ENCODE measurements at places on chromosomes 3 and 15.

- no peak for DNase-seq
Observed at GRCh38 chr3:157360044-157360443, 76.6 kb upstream of the PTX3 start.

DNA sequence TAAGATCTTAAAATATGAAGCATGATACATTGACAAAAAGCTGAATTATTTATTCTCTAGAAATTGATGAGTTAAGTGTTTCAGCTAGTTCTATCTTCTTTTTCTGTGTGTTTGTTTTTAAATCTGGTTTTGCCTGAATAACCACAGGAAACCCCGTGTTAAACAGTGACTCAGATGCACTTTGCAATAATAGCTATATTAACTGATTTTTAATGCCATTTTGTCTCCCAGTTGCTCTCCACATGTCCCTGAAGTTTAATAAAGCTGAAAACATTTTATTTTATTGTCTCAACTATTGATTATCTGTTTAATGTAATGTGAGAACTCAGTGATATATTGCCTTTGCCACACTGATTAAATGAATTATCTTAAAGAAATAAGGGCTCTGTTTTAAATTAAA is 42.8 kb upstream of the ROBO1 start:
- no peak for DNase-seq

- no peak for DNase-seq
Observed at GRCh38 chr3:154614601-154615000, 184.6 kb upstream of the GPR149 start.

DNA sequence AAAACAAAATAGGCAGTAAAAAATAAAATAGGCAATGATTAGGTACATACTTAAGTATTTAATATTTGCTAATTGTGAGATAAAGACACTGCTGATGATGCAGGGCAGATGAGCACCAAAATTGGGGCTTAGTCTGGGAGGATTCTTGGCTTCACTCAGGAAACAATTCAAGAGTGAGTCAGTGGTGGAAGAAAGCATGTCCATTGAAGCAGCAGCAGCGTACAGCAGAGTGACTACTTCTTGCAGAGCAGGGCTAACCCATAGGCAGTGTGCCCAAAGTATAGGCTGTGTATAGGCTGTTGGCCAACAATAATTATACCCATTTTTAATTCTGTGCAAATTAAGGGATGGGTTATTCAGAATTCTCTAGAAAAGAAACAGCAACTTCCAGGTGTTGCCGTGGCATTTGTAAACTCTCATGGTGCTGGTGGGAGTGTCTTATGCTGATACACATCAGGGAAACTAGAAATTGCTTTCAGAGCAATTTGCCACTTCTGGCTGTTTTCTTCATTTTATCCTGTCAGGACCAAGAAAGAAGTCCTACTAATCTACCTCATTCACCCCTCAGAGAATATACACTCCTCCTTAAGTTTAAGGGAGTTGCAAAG is 317.3 kb upstream of the NAALADL2 start:
- DNase-seq = no peak

DNA sequence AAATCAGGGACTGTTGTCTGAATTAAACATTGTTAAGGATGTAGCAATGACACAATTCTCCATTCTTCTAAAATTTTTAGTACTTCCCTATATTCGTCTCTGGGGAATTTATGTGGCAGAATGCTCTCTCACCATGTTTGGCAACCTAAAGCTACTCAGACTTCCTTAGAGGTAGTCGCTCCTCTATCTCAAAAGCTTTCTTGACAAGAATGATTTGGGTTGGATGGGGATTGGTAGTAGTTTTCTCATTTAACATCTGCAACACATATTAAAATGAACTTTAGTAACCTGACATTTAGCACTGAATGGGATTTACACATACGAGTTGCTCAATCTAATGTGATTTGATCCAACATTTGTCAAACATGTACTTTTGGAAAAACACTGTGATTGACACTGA is 233.3 kb downstream of the RBMS3 start:
- peak; percentile 1 for DNase-seq

- no peak for DNase-seq
Observed at GRCh38 chr15:57555270-57555669, 36.4 kb upstream of the MYZAP start.

DNA sequence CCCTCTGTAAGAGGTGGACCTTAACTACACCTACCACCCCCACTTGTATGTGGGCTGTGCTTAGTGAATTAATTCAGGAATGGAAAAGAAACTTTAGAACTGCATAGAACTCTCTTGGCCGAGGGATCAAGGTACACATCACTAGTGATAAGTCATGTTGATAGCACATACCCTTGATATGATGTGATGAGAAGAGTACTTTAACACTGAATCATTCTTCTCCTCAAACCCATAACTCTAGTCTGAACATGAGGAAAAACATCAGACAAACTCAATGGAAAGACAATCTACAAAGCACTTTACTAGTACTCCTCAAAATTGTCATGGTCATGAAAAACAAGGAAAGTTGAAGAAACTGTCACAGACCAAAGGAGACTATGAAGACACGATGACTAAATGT is 87.6 kb downstream of the P2RY1 start:
- DNase-seq = no peak

DNA sequence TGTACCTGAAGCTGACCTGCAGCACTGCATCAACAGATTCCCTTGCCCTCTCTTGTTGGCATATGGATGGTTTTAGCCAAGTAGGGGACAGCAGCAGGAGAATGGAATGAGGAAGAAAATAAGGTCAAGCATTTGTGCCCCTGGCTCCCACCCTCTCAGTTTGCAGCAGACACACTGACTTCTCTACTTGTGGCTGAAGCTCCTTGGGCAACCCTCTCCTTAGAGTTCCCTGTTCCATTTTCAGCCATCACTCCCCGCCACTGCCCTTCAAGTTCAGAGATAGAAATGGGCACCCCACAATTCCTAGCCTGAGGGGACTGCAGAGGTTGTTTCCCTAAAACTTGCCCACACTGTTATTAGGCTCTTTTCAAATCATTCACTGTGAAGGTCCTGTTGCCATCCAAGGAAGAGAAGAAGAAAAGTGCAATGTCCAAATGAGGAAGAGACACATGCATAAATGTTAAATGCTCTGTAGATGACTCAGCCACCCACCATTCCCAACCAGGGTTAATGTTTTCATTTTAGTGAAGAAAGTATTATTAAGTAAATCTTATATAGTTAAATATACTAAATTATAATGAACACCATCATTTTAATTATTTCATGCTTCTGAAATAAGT is 295.9 kb upstream of the UBE2E2 start:
- DNase-seq = no peak

DNA sequence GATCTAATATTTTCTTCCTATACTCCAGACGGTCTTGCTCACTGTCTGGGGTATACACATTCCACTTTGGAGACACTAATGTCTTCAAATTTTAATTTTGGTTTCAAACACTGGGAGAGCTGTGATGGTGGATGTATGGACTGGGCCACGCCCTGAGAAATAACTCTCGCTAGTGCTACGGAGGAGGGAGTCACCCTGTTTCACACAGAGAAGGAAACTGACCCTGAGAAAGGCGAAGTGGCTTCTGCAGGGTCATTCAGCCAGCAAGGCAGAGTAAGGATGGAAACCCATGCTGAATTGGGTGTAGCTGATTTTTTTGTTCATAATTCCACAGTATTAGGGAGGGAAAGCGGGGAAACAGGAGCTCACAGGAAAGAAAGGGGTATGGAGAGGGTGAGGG is 8.6 kb upstream of the SKIC8 start:
- DNase-seq = no peak

DNA sequence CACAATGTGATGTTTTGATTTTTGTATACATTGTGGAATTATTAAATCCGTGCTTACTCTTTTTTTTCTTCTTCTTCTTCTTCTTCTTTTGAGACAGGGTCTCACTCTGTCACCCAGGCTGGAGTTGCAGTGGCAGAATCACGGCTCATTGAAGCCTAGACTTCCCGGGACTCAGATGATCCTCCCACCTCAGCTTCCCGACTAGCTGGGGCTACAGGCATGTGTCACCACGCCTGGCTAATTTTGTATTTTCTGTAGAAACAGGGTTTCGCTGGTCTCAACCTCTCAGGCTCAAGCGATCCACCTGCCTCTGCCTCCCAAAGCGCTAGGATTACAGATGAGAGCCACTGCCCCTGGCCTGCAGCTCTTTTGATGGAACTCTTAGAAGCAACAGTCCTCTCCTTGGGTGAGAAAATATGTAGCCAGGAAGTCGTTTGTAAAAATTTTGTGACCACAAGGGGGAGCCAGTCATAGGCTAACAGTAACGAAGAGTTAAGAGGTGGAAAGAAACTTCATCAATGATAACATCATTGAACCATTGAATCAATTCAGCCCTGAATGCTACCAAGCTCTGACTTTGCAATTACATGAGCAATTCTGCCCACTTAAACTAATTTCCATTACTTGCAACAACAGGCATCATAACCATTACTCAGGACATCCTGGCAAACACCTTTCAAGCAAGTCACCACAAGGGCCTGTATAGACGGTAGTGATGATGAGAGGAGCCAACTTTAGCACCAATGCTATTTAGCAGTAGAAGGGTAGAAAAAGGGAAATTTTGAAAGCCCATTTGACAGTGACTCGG is 16.7 kb upstream of the CMTM7 start:
- DNase-seq = peak; percentile 59

GRCh38 chr3:75906555-75907112 is 121.3 kb upstream of the ZNF717 start:
- no peak for DNase-seq
